ENCODE measurements at places on chromosomes 2 and 18.
A peak's percentile ranks its signal among the peaks of the same experiment; 100 is the strongest.

DNA sequence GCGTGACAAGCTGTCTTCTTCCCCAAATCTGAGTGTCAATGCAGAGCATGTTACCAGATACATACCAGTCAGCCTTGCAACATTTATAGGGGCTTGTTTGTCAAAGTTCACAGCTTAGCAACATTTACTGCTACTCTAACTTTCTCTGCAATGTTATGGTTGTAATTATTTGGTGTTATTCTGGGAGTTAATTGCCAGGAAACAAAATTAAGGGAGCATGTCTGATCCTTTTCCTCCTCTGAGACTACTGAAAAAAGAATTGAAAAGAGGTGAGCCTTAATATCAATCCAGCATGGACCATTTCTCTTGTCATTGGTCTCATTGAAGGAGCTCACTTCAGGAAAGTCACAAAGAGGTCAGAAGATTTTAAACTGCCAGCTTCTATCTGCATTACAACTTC, 465.6 kb upstream of the LINC00305 start:
- DNase-seq: no peak

- DNase-seq: no peak
Measured at GRCh38 chr2:160076914-160077313, 14.5 kb upstream of the PLA2R1 start.

DNA sequence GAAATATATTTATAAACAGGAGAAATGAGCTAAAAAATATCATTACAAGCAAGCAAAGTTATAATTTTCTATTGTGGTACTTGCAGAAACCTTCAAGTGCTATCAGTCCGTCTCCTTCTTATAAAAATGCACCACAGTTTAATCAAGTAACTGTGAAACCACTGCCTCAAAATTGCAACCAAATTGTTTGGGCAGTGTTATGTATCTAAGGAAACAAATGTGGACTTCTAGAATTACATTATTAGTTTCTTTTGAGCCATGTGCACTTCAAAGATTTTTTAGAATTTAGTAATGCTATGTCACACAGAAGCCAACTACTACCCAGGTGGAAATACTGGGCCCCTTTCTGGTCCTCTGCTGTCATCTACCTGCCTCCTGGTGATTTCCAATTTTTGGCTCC, 495.6 kb downstream of the NYAP2 start:
- DNase-seq: peak; percentile 21

DNA sequence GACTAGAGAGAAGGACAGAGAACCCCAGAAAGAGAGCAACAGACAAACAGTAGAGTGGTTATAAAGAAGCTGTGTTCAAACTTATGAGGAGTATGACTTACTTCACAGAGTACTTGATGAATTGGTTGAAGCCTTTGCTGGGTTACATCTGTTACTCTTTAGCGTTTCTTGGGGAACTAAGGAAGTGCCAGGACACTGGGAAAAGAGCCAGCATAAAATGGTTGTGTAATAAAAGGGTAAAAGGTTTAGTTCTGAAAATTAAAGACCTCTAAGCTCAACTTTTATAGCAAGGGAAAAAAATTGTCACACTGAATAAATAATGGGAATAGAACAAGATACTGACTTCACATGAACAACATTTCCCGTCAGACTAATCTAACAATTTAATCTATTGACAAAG, 17.0 kb upstream of the STAT4 start:
- peak; percentile 93 for DNase-seq

GRCh38 chr2:28068088-28068487, 177.6 kb downstream of the BABAM2 start:
- peak; percentile 73 for DNase-seq

DNA sequence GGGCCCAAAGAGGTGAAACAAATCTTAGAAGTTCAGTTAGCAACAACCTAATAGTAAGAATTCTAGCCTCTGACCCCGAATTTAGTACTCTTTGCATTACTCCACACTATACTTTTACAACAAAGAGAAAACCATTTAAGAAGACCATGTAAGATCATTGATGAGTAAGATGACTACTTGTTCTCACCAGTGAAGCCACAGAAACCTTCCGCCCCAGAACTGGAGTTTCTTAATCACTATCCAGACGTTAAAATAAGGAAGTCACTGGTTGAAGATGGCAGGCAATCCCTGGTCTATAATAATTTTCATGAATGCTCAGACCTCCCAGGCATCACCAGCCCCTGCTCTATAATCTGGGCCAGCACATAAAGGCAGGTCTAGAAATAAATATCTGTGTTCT, 95.0 kb downstream of the TMEM163 start:
- DNase-seq: no peak

DNA sequence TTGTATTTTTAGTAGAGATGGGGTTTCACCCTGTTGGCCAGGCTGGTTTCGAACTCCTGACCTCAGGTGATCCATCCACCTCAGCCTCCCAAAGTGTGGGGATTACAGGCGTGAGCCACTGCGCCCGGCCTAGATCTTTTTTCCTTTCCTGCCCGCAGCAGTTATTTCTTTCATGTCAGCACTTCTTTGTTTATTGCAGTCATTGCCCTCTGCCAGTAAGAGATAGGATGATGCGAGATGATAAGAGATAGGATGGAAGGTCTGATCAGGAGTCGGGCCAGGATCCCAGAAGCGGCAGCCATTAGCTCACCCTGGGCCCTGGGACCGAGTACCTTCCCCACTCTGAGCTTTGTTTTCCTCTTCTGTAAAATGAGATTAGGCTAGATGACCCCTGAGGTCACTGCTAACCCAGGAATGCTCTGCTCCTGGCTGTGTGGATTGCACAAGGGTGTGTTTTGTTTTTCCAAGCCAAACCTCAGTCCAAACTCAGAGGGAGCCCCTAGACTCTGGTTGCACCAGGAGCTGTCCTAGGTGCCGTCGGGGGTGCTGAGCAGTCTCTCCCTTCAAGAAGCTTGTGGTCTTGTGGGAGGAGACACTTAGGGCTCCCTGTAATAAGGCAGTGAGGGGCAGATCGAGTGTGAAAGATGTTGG, 63.3 kb downstream of the LPIN1 start:
- no peak for DNase-seq

DNA sequence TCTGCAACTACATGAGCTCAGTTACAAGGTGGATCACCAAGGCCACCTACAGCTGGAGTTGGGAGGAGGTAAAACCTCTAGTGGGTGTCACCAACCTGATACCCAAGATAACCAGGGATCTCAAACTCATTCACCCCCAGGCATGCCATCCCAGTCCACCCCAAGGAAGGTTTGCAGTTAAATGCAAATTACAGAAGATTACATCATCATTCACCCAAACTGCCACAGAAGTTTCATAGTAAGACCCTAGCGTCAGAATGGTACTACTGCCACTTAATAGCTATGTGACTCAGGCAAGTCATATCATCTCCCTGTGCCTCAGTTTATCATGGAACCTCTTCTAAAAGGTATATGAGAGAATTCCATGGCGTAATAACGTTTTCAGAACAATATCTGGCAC, 111.2 kb downstream of the MYO5B start:
- DNase-seq: no peak

- DNase-seq: no peak
Measured at GRCh38 chr2:25380586-25381375, 39.1 kb upstream of the DNMT3A start.

DNA sequence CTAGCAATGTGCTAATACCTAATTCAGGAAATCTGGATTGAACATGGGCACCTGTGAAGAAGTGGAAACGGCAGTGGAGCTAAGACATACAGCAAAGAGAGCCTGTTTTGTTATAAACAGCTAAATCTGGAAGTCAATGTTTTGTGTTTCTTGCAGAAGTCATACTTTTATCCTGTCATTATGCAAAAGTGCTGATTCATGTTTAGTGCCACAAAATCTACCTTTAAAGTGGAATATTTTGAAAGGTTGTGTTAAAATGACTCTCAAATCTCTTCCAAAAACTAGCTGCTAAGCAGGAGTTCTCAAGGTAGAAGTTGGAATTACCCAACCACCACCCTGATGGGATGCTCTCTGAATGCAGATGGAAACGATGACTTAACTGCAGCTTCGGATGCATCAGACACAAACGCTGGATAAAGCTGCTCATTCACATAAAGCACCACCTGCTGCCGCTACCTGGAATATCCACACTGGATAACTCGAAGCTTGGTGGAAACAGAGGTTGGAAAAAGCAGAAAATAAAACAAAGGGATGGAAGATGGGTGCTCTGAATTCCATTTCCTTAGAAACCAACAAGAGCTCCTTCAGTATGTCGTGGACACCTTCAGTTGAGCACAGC, 132.6 kb upstream of the ZNF236 start:
- no peak for DNase-seq

GRCh38 chr2:54416166-54416813, 39.8 kb upstream of the SPTBN1 start:
- no peak for DNase-seq

DNA sequence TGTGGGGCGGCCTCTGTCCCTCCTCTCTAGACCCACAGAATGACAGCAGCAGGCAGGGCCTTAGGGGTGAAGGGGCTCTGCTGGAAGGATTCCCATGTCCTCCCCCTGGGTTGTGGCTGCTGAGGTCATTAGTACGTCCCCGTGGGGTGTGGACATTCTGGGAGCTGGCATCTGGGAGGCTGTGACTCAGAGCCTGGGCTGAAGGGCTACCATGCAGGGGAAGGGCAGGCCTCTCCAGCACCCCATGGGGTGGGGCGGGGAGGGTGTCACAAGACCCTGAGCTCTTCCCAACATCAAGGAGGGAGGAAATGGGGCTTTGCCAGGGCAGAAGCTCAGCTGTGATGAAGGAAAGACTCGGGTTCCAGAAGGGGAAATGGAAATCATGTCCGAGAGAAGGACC, 105.8 kb upstream of the SMAD2 start:
- no peak for DNase-seq

GRCh38 chr2:213932-214693, 49.7 kb downstream of the SH3YL1 start:
- DNase-seq: no peak

DNA sequence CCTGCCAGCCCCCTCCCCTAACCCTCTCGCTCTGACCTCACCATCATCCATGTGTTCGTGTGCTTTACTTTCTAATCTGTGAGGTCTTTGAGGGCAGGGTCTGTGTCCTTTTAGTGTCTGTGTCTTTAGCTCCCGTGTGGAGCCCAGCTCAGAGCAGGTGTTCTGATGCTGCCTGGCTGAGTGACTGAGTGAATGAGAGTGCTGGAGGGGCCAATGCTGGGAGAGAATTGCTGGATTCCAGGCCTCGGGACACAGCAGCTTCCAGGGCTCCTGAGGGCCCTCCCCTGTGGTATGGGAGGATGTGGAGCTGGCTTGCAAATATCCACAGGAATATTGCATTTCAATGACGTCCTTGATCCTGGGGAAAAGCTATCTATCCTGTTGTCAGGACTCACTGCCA, 160.6 kb downstream of the ANKRD30B start:
- no peak for DNase-seq

DNA sequence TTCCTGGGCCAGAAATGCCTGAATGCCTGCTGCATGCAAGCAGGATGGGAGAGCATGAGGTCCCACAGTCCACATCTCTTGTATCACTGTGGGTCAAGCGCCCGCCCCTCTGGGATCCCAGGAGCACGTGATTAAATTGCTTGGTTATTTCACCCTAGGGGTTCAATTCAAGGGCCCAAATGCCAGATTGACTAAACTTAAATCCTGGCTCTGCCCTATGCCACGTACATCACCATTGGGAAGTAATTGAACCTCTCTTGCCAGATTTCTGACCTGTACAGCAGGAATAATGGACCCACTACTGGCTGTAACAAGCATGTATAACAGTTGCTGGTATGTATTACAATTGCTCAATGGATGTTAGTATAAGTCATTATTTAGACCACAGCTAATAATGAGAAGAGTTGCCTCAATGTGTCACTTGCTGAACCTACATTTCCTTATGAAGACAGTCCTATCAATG, 19.9 kb downstream of the FHL2 start:
- DNase-seq: no peak

Measured in fibroblast of skin of right biceps (primary cell).